ENCODE measurements at places on chromosomes 7 and 10.

- DNase-seq = no peak
Observed at GRCh38 chr10:78777867-78778266, 290.9 kb upstream of the ZMIZ1 start.

DNA sequence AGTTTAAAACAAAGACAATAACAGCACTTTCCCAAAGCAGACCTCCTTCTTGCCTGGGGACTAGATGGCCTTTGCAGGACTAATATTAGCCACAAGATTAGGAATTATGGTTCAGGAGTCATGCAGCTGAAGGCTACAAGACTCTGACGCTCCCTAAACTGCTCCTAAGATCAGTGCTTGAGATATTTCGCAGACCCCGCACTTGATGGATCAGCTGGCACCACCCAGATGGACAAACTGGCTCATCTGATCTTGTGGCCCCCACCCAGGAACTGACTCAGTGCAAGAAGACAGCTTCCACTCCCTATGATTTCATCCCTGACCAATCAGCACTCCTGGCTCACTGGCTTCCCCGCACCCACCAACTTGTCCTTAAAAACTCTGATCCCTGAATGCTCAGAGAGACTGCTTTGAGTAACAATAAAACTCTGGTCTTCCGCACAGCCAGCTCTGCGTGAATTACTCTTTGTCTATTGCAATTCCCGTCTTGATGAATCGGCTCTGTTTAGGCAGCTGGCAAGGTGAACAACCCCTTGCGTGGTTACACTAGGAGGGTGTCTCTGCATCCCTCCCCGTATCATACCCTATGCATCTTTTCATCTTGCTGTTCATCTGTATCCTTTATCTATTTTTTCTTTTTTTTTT is 26.9 kb upstream of the NRBF2 start:
- DNase-seq = no peak

GRCh38 chr10:78850644-78851435 is 217.9 kb upstream of the ZMIZ1 start:
- DNase-seq = no peak

DNA sequence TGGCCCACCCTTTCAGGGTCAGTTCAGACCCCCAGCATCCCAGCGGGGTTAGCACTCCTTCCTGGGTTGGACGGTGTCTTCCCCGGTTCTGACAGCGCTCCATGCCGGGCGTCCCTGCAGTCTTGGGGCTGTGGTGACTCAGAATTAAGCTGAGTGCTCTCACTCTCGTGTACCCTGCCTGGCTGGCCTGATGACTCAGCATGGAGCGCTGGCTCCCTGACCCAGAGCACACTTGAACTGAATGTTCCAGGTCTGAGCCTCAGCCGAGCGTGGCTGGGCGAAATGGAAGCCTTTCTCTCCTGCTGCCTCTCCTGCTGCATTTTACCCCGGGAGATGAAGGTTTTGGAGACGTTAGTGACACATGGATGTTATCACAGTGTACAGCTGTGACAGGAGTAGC is 7.1 kb downstream of the BAG3 start:
- no peak for DNase-seq

GRCh38 chr10:46520381-46520780 is 36.1 kb downstream of the GPRIN2 start:
- no peak for DNase-seq

- no peak for DNase-seq
Observed at GRCh38 chr10:122780391-122780790, 65.3 kb downstream of the CUZD1 start.

GRCh38 chr10:128298587-128298986 is 172.4 kb upstream of the MKI67 start:
- DNase-seq = no peak

GRCh38 chr7:132112106-132112505 is 464.2 kb downstream of the PLXNA4 start:
- DNase-seq = no peak

DNA sequence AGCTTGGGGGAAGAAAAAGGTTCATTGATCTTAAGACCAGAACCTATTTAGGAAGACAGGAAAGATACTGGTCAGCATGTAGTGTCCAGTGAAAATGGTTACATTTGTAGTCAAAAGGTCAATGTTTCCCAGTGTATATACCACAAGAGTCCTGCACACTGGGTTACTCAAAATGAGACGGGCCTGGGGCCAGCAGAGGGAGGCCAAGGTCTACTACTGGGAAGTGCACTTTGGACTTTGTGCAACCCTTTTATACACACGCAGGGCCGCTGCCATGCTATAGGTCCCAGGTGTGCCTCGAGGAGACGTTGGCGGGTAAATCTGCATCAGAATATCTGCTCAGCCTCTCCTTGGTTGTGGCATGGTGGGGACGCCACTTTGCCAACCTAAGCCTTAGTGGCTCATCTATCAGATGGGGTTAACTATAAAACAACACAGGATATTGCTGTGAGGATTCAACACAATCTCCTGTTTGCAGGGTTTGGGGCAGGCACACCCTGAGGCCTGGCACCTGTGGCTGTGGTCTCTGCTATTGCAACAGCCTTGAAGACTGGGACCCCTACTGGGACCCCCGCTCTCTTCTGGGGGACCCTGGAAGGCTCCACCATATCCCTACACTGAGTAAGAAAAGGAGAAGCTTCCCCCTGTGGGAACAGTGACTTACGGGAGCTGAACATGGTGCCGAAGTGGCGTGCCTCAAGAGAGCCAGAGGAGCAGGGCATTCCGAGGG is 19.7 kb downstream of the CLRN3 start:
- no peak for DNase-seq

DNA sequence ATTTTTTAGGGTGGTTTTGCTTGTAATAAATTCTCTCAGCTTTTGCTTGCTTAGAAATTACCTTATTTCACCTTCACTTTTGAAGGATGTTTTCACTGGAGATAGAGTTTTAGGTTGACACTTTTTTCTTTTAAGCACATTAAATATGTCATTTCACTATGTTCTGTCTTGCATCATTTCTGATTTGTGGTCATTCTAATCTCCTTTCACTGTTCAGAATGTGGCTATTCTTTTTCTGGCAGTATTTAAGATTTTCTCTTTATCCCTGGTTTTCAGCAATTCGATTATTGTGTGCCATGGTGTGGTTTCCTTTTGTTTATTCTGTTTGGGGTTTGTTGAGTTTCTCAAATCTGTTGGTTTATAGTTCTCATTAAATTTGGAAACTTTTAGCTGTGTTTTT is 1065.6 kb downstream of the KCNMA1 start:
- no peak for DNase-seq

- DNase-seq = no peak
Observed at GRCh38 chr7:3229904-3230470, 71.1 kb upstream of the SDK1 start.

GRCh38 chr10:7412237-7412927 is 1.5 kb upstream of the SFMBT2 start:
- no peak for DNase-seq

DNA sequence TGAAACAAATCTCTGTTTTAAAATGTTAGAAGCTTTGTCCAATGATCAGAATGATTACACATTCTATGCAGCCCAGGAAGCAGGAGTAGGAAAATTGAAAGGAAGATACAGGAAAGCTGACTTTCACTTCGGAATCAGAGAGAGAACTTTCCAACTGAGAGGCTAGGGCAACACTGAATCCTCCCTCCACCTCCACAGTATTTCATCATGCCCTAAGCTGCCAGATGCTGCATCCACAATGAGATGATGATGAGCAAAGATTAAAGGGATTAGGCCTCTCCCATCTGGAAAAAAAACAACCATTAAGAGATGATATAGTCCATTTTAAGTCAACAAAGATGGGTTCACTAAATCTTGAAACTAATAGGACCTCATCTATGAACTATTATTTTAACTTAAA is 215.6 kb downstream of the GPR37 start:
- DNase-seq = no peak

GRCh38 chr10:128896116-128896795 is 570.8 kb upstream of the MGMT start:
- no peak for DNase-seq

All from naive thymus-derived CD8-positive, alpha-beta T cell (primary cell).